ENCODE measurements at places on chromosomes 4 and X.

- no peak for DNase-seq
These were observed 38.6 kb upstream of the NEIL3 start for GRCh38 chr4:177271091-177271490.

DNA sequence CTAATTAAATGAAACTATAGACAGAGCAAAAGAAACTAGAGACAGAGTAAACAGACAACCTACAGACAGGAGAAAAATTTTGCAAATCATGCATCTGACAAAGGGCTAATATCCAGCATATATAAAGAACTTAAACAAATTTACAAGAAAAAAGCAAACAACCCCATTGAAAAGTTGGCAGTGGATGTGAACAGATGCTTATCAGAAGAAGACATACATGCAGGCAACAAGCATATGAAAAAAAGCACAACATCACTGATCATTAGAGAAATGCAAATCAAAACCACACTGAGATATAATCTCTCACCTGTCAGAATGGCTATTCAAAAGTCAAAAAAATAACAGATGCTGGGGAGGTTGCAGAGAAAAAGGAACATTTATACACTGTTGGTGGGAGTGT lies 14.8 kb downstream of the ZNF280C start:
- DNase-seq, result no peak

GRCh38 chr4:147285751-147286150 lies 195.1 kb upstream of the EDNRA start:
- DNase-seq, result no peak

DNA sequence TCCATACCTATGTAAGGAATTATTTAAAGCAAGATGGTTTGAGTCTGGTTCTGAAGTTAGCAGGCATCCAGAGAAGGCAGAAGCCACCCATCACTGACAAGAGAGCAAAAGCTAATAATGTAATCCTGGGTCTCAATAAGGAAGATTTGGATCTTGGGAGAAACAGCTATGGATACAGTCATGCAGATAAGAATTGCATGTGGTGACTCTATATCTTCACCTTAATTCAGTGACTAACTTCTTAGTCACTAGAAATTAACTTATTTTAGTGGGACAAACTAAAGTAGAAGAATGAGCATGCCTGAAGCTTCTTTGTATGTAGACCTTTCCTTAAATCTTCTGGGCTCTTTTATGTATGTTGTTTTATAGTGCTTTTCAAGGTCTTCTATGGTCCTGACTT lies 66.6 kb downstream of the ATP10D start:
- no peak for DNase-seq

DNA sequence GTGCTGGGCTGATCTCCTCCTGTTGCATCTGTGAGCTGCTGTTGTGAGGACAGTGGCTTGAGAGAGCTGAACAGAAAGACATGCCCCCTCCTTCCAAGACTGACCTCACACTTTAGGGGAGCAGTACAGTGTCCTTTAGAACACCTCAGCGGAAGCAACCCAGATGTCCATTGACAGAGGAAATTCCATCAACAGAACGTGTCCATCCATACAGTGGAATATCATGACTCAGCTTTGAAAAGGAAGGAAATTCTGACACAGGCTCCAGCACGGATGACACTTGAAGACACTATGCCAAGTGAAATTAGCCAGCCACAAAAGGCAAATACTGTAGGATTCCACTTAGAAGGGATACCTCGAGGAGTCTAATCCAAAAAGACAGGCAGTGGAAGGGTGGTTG lies 103.5 kb downstream of the GPR143 start:
- DNase-seq, result peak; percentile 12

GRCh38 chr4:79015411-79015810 lies 76.2 kb upstream of the PAQR3 start:
- DNase-seq, result no peak

- no peak for DNase-seq
These were observed 12.7 kb upstream of the ACSL1 start for GRCh38 chr4:184838249-184839074.

DNA sequence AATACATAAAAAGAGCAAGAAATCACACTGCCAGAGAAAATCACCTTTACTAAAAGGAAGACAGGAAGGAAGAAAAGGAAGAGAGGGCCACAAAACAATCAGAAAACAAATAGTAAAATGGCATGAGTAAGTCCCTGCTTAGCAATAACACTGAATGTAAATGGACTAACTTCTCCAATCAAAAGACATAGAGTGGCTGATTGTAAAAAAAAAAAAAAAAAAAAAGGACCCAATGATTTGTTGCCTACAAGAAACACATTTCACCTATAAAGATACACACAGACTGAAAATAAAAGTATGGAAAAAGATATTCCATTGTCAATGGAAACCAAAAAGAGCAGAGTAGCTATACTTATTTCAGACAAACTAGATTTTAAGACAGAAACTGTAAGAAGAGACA lies 12.6 kb downstream of the CENPU start:
- DNase-seq, result no peak

DNA sequence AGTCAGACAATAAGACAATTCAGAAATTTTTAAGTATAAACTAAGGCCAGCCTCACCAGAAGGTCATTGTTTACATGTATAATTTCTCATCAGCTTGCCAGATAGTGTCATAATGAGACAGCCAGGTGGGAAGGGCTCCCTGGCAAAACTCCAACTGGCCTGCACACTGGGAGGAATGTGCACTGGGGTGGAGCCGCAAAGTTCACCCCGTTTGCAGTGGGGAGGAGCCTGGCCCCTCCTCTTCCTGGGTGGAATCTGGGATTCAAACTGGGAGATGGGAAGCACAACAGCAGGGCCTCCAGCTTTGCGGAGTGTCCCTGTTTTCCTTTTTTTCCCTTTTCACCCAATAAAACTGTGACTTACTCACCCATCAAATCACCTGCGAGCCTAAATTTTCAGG lies 329.9 kb downstream of the SMARCA1 start:
- DNase-seq, result no peak

GRCh38 chr4:89365776-89366175 lies 58.2 kb upstream of the GPRIN3 start:
- no peak for DNase-seq

DNA sequence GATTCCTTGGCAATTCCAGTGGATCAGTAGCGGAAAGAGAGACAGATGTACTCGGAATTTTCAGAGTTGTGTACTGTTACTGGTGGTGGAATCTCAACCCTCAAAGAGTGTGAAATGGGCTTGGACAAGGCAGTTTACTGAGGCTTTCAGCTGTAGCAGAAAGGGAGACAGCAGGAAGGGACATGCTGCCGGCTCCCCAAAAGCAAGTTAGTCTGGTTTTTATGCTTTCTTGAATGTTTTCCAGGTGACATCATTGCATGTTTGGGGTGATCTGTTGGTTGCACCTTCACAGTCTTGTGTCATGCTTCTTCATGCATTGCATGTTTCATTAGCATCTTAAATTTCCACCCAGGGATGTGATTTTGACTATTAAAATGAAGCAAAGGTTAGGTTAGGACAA lies 1282.2 kb downstream of the ADGRL3 start:
- DNase-seq, result no peak

DNA sequence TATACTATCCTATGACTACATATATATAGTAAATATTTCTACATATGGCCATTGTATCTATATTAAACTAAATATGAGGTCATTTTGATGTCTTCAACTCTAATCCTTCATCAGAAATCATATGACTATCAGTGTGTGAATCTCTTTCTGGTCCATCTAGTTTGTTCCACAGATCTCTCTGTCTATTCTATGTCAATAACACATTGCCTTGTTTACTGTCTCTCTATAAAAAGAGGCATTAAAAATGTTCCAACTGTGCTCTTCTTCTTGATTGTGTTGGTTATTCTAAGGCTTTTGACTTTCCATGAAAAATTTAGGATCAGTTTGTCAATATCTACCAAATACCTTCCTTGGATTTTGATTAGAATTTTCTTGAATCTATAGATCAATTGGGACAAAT lies 338.3 kb upstream of the FSTL5 start:
- DNase-seq, result no peak

DNA sequence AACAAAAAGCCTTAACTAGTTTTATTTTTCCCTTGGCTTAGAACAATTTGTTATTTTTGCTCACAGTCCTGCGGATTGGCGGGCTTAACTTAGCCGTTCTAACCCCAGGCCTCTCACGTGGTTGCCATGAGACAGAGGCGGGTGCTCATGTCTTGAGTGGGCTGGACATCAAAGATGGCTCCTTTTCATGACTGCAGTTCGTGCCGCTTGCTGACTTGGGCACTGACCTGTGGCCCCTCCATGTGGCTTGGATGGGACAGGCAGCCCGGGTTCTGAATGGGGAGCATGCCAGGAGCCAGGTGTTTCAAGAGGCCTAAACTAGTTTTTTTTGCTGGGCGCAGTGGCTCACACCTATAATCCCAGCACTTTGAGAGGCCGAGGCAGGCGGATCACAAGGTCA lies 40.7 kb downstream of the CDS1 start:
- no peak for DNase-seq

DNA sequence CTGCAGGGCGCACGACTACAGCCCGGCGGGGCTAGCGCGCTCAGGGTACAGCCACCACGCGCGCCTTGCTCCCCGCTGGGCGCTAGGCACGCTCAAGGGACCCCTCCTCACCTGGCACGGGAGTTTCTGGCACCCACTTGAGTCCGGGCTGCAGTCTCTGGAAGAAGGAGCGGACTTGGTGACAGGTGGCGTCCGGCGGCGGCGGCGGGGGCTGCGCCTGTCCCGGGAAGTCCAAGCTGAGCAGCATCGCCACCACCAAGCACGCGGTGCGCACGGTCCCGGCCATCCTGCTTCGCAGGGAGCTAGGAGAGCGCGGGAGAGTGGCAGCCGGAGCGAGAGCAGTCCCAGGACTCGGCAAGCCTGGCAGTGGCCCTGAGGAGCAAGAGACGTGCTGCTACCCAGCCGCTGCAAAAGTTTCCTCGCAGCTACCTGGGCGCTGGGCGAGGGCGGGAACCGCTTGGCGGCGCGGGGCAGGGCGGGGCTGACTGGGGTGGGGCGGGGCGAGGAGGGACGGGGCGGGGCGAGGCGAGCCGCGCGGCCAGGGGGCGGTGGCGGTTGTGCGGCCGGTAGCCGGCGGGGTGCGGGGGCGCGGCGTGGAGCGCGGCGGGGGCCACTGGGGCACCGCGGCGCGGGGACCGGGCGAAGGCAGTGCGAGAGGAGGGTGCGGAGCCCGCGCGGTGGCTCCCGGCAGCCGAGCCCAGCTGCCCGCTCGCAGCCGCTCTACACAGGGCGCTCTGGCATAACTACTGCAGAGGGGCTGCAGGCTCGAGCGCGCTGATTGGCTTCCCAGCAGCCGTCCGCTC lies at the start of gene GPC3:
Gene GPC3 (minus strand): TSS at position 431 of the 803 bp plus-strand sequence.
- DNase-seq, result no peak

GRCh38 chrX:20217271-20217670 lies 49.4 kb downstream of the RPS6KA3 start:
- peak; percentile 0 for DNase-seq

GRCh38 chrX:114906984-114907510 lies 110.4 kb downstream of the IL13RA2 start:
- DNase-seq, result no peak

GRCh38 chr4:113996599-113997177 lies 17.2 kb upstream of the ARSJ start:
- DNase-seq, result no peak

DNA sequence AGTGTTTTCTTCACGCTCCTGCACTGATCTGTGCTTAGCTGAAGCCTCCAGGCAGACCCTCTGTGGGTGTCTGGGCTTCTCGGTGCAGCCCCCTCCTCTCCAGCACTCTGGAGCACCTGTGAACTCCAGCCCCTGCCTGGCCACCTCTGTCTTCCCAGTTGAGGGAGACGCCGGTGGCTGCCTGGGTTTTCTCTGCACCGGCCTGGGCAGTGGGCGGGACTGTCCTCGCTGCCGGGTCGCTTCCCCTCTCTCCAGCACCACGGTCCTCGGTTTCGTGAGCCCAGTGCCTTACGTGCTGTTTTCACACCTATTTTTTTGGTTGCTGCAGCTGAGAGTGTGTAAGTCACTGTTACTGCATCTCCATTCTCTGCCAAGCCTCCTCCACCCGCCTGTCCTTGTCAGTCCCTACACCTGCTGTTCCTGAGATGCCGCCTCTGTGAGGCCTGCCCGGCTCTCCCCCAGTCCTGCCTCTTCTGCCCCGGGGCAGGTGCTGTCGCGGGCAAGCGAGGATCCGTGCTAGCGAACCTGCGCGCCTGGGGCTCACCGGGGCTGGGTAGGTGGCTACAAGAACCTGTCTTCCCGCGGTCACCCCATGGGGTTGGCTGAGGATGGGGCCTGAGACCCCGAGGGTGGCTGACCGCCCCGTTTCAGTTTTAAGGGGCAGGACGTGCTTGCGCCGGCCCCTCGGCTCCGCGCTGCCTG lies 2.4 kb upstream of the FGFRL1 start:
- no peak for DNase-seq

- no peak for DNase-seq
These were observed 526.7 kb downstream of the SH3BGRL start for GRCh38 chrX:81728622-81729021.

DNA sequence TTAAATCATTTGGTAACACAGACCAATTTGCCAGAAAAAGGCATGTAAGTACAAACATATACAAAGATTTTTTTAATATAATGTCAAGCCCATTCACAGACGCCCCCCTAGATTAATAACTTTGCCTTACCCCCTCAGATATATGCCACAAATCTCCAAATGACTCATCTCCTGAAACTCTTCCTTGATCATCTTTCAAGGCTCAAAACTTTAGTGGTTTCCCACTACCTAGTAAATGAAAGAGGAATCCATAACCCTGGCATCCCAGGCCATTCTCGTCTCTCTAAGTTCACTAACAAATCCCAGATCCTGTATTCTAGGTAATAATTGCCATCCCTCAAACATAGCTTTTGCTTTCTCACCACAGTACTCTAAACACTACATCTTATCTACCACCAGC lies 61.9 kb downstream of the PRSS12 start:
- no peak for DNase-seq

DNA sequence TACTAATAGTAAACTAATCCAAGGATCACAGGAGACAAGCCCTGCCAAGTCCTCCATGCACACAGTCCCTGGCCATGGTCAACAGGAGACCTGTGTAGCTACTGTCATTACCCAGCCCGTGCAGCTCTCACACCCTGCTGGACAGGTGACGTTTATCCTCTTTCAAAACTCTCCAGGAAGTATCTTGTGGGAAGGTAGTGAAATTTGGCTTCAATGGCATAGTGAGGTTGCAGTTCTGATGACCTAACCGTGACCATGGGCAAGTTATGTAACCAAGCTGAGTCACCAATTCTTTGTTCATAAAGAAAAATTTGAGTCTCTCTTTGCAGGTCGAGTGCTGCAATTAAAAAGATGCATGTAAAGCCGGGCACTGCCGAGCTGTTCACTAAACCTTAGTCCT lies 11.3 kb upstream of the SLC2A9 start:
- no peak for DNase-seq

GRCh38 chrX:45775468-45775867 lies 574.8 kb upstream of the DIPK2B start:
- peak; percentile 70 for DNase-seq

- DNase-seq, result no peak
These were observed 96.8 kb upstream of the FAT1 start for GRCh38 chr4:186820391-186820891.

- DNase-seq, result no peak
These were observed 54.5 kb upstream of the GRIA2 start for GRCh38 chr4:157165935-157166610.

- no peak for DNase-seq
These were observed 21.3 kb downstream of the ALPK1 start for GRCh38 chr4:112318239-112319142.

Measured in amniotic stem cell (primary cell).